T-helper 2 cell treated with Interferon-gamma antibody and Interleukin-4, amounts not matched to agents 5 μg/mL and 100 μg/mL, for 36 hours (primary cell): ENCODE measurements at places on chromosomes 5 and 9.

DNA sequence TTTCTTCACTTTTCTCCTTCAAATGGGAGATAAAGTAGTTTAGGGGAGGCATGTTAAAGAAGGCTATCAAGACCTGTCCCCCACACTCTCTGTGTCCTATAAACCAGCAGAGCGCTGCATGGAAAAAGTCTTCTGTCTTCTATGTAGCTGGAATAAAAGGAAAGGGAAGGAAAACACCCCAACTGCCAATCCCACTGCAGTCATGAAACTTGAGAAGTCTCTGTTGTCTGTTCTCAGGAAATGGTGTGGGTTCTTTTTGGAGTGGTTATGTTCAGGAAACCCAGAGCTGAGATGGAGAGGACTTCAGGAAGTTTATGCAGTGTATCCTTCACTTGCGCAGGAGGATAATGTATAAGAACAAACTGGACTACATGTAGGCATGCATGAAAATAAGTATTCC is 274.3 kb downstream of the GAS1 start:
- DNase-seq: no peak

DNA sequence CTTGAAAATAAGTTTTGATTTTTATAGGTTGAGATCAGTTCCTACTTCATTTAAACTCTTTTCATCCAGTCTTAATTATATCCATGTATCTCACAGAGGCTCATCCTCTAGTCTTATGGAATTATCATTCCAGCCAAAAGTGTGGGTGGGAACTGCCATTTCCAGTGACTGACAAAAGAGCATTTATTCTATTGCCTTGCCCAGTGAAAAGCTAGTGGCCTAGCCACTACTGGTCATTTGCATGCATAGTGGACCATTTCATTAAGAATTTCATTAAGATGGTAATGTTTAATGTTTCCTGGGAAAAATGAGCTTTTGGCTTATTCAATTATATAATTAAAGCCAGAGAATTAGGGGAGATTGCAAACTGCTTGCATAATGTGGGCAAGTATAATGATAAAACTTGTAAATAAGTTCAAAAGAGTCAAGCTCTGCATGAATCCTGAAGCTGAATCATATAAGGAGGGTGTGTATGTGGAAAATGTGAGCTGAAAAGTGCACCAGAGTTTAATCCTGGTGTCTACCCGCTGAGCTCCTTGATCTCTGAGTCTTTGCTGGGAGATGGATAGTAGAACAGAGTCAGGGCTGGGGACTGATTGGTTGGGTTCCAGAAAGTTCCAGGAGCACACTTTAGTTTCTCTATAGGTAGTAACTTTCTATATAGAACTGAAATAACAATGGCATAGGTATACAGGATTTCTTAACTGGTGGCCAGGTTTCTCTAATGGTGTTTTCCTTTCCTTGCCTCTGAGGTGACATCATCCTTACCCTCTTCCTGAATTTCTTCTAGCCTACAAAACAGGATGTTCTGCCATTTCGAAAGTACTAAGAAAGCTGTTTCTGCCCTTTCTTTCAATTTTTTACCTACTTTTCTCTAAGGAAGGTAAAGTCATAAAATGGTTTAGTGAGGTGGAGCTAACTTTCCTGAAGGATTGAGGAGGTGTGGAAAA is 78.5 kb downstream of the KIF4B start:
- no peak for DNase-seq

DNA sequence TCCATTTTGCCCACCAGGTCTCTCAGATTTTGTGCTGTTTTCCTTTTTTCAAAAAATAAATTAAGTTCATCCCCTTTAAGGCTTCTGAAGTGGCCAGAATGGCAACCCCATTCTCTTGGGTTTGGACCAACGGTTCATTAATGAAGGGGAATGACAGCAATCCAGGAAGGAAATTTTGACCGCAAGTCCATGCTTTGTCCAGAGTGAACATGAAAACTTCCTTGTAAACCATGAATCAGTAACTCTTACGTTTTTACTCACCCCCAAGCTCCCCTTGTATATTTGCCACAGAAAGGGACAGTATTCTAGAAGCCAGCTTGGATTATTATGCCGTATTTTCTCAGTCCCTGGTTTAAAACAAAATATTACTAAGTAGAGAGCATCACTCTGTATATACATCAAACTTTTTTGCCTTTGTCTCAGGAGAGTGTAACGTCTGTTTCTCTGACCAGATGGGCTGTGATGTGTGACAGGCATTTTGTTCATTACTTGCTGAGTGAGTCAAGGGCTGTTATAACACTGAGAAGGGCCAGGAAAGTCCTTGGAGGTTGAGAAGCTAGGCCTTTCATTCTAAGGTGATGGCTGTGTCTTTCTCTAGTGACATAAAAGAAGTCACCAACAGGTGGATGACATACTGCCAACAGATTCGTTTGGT is 148.2 kb downstream of the SMARCA2 start:
- DNase-seq: no peak

- no peak for DNase-seq
Observed at GRCh38 chr9:69657269-69657668, 14.9 kb downstream of the APBA1 start.

- DNase-seq: no peak
Observed at GRCh38 chr5:1184481-1184880, 16.9 kb upstream of the SLC6A19 start.

DNA sequence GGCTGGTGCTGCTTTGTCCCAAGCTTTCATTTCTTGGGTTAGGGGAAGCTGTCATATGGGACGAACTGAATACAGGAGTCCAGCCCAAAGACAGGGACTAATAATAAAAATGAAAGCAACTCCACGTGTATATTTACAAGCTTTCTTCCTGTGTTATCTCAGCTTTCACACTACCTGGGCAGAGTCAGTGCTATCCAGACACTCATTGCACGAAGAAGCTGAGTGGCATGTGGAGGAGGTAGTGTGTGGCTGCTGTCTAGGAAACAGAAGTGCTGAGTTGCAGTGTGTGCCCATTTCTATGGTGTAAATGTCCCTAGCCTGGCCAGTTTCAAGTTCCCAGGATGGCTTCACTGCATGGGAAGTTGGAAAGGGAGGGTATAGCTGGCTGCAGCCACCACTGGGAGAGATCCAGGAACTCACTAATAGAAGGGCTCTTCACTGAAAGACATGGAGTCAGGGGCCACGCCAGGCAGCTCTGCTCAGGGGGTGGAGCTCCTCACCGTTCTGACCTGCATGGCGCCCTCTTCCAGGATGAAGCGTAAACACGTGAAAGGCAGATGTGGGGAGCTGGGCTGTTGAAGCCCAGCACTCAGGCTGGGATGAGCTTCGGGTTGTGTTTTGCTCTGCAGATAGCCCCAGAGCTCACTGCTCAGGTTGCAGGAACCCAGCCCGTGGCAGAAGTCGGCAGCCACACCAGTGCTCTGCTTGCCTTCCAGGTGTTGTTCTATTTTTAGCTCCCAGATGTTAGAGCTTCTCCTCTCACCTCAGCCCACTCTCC is 116.9 kb downstream of the IRX2 start:
- no peak for DNase-seq

- DNase-seq: peak; percentile 58
Observed at GRCh38 chr9:111525056-111525977, at the start of gene ZNF483. Gene ZNF483 (plus strand): TSS chr9:111525179. CDS start chr9:111527396, 2,217 bp downstream.

DNA sequence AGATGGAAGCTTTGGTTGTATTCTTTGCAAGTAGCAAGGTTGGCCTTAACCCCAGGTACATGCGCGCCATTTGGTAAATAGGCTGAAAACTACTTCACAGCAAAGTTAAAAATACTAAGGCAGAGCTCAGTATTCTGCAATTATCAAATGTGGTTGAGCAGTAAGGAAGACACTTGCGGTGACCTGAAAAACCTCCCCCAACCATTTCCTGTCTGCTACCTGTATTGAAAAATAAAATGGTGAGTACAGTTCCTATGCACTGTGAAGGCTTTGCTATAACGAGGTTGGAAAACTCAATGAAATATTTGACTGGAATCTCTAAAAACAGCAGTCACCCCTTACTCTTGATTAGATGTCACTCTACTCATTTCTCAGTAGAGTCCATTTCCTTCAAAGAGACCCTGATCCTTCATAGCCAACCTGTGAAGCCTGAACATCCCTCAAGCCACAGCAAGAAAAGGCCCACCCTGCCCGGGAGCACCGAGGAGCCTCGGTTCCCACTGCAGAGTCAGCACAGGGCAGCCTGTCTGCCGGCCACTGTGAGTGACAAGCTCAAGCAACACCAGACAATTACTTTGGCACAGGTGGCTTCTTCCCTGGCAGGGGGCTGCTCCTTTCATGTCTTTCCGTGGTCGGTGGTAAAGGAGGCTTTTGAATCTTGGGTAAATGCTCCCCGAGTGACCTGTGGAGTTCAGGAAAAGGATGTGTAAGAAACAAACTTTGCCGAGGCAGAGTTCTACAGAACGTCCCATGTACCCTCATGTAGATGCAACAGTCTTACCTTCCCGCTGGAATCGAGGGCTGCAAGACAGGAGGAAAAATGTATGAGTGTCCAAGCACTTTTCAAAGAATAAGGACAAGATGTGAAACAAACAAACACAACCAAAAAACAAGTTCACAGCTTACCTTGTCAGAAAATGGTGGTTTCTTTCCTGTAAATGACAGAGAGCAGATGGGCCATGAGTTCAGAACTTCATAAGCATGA is 29.6 kb downstream of the C5orf58 start:
- DNase-seq: no peak

DNA sequence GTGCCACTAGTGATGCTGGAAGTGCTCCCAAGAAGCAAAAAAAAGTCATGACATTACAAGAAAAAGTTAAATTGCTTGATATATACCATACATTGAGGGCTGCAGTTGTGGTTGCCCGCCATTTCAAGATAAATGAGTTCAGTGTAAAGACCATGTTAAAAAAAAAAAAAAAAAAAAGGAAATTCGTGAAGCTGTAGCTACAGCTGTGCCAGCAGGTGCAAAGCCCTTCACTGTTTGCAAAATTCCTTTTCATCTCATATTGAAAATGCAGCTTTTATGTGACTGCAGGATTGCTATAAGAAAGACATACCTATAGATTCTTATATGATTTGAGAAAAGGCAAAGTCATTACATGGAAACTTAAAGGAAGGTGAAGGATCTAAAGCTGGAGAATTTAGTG is 179.6 kb upstream of the POU5F2 start:
- no peak for DNase-seq

- DNase-seq: no peak
Observed at GRCh38 chr5:37812365-37812764, 27.5 kb downstream of the GDNF start.

GRCh38 chr9:27787891-27788290 is 214.6 kb upstream of the C9orf72 start:
- no peak for DNase-seq

DNA sequence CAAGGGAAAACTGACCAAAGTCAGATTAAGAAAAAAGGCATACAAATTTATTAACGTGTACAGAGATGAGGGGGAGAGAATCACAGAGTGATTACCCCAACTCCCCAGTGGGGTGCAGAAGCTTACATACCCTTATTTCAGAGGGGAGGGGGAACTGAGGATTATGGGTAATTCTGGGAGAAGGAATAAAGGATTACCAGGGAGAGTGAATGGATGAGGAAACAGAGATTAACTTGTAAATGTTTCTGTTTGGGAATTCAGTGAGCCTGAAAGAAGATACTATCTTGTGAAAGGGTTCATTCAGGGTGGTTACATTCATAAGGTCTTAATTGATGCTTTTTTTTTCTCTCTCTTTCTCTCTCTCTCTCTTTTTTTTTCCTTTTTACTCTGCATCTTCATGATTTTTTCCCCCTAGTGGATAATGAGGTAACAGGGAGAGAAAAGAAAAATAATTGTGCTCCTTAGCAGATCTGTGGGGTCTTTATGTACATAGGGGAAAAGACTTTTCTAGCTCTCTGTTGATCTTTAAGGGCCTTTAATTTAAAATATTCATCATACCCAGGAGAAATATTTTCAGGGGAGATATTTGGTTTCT is 49.4 kb downstream of the TARS1 start:
- no peak for DNase-seq

DNA sequence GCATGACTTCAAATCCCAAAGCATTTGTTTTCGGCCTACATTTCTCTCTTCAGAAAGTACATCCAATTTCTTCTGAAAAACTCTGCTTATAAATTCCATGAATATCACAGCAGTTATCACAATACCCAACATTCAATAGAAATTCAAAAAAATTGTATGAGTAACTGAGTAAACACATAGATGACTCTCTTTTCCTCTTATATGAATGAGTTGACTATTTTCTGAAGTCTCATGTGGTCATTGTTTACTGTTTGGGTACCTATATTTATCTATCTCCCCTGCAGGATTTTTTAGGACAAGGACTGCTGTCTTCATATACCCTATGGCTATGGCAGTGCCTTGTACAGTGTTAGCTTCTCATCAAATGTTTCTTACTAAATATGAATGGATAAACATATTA is 157.1 kb downstream of the HTR1A start:
- DNase-seq: no peak

DNA sequence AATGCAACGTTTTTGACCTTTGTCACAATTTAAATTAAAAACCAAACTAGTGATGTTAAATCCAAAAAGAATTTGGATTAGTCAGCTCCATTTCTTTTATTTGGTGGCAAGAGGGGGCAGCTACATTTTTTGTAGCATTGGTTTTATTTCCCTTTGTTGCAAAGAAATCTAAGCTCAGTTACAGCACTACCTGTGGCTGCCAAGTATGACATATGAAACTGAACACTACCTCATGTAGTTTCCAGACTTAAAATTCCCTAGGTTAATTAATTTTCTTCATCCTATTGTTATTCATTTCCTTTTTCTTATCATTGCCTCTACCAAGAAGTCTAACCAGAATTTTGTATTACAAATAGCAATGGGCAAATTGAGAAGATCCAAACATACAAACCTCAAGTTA is 393.5 kb downstream of the BRINP1 start:
- DNase-seq: no peak

- DNase-seq: no peak
Observed at GRCh38 chr5:87551911-87552310, 139.2 kb upstream of the CCNH start.

- no peak for DNase-seq
Observed at GRCh38 chr5:72947498-72947897, 8.3 kb upstream of the FCHO2 start.

- DNase-seq: no peak
Observed at GRCh38 chr5:4254736-4255135, 659.1 kb downstream of the IRX1 start.

- DNase-seq: no peak
Observed at GRCh38 chr5:173623789-173624188, 7.3 kb upstream of the BOD1 start.

DNA sequence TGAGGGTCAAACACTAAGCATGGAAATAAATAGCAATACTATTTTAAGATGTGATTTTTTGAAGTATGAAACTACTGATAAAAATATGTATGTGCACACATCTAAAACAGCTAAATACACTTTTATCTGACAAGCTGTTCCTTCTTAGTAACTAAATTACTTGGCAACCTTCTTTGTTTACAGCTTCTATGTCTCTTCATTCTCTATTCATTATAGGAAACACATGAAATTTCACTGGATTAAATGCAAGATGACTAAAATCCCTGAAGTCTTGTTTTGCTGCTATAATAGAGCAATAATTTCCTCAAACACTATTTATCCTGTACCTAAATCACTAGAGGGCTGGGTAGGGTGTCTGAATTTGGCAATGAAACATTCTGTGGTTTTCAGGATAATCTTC is 11.7 kb downstream of the RICTOR start:
- DNase-seq: no peak
